ENCODE measurements at places on chromosomes 13 and 19.

- no peak for DNase-seq
Observed at GRCh38 chr13:109880371-109881346, 94.3 kb upstream of the IRS2 start.

DNA sequence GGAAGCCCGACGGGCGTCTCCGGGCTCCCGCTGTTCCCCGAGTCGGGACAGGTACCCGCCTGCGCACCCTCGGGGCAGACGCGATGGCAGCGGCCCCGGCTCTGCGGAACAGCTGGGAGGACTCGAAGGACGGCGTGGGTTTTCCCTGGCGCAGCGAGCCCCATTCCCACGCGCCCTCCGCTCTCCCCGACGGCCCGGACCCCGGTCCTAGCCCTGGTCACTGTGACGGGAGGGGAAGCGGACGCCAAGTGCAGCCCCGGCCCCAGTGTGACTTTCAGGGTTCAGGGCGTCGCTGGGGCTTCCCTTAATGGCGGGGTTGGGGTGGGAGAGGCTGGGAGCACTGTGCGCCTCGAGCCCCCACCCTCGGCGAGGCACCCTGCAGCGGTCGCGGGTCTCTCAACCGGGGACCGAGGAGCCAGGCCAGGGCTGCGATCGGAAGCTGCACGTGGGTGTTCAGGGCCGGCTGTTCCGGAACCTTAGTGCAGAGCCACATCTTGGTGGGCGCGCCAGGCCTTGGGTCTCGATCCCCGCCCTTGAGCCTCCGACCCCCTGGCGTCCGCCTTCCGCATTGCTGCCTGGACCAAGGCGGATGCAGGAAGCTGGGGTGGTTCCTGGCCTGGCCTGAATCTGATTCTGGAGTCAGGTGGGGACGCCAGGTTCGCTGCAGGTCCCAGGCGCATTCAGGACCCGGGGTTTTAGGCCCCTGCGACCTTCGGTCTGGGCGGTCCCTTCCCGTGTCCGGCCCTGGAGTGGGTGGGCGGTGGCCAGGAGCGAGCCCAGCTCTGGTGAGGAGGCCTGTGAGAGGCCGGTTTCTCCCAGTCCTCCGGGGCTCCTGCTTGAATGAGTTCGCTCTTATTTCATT, 3.5 kb downstream of the LGALS7B start:
- DNase-seq = peak; percentile 37

GRCh38 chr19:55832676-55833075, 877 bp upstream of the NLRP11 start:
- no peak for DNase-seq

DNA sequence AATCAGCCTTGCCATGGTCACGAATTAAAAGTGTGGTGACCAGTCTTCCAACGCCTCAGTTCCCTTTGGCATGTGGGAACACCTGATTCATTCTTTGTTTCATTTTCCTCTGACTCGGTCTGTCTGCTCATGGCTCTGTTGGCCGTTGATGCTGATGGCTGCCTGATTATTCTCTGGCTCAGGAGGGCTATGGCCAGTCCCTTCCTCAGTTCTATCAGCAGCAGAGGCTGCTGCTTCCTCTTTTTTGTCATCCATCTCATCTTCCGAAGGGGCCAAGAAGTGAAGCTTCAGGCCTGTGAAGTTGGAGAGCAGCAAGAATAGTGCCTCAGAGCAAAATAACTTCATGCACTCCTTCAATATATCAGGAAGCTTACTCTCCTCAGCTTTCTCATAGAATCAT, 9.5 kb upstream of the MLNR start:
- no peak for DNase-seq

DNA sequence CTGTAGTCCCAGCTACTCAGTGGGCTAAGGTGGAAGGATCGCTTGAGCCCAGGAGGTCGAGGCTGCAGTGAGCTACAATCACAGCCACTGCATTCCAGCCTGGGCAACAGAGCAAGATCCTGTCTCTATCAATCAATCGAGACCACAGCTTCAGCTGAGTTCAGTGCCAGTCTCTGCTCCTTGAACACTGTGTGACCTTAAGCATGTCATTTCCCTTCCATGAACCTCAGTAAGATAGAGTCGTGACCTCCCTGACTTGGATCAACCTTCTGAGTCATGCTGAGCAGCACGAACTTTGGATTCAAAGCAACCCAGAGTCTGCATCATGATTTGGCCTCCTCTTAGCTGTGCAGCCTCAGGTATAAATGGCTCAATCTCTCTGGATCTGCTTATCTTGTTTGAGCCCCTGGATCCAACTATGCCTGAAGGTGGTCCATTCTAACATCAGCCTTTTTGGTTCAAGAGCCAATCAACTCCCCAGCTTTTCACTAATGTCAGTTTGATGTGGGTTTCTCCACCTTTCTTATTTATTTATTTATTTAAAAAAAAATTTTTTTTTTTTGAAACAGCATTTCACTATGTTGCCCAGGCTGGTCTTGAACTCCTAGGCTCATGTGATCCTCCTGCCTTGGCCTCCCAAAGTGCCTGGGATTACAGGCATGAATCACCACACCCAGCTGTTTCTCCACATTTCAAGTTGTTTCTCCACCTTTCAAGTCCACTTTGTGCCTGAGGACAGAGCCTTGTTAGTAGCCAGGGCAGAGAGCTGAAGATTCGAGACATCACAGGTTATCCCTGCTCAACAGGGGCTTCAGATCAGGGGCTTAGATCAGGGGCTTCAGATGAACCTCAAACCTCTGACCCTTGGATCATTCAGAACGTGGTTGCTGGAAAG, 26.4 kb downstream of the PTPRS start:
- DNase-seq = no peak

DNA sequence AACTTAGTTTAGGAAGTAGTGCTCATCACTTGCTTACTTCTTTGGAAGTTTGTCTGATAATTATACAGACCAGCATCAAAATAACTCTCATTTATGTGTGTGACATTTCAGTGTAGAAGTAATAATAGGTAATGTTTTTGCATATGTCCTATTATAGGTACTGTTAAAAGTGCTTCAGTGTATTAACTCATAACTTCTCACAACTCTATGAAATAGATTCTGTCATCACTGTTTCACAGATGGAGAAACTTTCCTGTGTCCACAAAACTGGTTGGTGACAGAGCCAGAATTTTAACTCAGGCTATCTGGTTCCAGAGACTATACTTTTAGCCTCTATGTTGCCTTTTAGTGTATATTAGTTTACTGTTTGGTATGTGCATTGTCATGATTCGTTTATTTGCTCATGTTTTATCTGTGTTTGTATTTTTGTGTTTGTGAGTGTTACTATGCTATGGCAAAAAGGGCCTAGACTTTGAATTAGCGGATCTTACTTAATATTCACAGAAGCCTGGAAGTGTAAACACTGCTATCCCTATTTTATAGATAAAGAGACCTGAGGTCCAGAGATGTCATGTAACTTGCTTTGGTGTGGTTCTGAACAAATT, 12.7 kb downstream of the LPAR6 start:
- DNase-seq = no peak

DNA sequence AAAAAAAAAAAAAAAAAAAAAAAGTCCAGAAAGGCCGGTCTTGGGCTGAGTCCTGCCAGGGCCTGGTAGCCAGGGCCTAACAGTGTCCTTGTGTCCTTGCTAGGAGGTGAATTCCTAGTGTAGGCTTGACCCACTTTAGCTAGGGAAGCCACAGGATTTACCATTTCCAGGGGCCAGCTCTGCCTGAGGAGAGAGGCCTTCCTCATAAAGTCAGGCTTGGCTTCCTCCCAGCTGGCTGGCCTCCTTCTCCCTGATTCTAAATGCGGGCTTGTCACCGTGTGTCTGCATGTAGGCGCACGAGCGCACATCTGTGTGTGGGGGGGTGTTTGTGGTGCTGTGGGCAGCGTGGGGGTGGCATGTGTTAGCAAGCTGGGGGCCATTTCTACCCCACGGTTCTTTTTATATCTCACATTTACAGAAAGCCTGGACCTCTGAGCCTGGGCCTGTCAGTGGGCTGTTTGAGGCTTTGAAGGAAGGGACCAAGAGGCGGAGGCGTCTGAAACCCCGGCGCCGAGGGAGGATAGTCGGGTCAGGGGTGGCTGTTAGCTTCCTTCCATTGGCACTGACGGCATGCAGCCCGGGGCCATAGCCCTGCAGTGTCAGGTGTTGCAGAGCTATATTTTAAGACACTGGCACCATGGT, 31.7 kb downstream of the IER2 start:
- DNase-seq = peak; percentile 30

GRCh38 chr19:1862068-1862423, 1.3 kb downstream of the KLF16 start:
- DNase-seq = no peak

GRCh38 chr19:38851622-38852230, 1.9 kb upstream of the HNRNPL start:
- DNase-seq = peak; percentile 96

- DNase-seq = no peak
Observed at GRCh38 chr19:2119921-2120785, 23.4 kb downstream of the IZUMO4 start.

- no peak for DNase-seq
Observed at GRCh38 chr19:30330266-30330665, 41.9 kb upstream of the ZNF536 start.

DNA sequence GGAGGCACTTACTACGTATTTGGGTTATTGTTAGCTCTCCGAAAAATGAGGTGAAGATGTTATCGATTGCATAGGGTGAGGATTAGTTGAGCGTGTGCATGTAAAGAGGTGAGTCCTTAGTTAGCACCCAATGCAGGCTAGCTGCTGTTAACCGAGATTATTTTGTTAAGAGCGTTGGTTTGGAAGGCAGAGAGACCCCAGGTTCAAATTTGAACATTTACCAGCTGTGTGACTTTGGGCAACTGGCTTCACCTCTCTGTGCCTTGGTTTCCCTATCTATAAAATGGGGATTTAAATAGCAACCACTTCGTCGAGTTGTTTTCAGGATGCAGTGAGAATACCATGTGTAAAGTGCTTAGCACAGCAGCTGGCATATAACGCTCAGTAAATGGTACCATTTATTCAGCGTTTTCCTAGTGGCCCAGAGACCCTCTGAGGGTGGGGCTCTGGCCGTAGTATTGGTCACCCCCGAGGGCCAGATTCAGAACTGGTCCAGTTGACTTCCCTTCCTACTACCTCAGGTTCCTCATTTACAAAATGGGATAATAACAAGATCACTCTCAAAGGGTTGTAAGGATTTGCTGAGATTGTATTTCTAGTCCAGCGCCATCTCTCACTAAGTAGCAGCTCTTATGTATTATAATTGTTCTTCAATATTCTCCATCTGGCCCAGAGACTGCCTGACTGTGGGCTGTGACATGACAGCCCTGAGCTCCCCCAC, 887 bp downstream of the SIPA1L3 start:
- DNase-seq = no peak

DNA sequence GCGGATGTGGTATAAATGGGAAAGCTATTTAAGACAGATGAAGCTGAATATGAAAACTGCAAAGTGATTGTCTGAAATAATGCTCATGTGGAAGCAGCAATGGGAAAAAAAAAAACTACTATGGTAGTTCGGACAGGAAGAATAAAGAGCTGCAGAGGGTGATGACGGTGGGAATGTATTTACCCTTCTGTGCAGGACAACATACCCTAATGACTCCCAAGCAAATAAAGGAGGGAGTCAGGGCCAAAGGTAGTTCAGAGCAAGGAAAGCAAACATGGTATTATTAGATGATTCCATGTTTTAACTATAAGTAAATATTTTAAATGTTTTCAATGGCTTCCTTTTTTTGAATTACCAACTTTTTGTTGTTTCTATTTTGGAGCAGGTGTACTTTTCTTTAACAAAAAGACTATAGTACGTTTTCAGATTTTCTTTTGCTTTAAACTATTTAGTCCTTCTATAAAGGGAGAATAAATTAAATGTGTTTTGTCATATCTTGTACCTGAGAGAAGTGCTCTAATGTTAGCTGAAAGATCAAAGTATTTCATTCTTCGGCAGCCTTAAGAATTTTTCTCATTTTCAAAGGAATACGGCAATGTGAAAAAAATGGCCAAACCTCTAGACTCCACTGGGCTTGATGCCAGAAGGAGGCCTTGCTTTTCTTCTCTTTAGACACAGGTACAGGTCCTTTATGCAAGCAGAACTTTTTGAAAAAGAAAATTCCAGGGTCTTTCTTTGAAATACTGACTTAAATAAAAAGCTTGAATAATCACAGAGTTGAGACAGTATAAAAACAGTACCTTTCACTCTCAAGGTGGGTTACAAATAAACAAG, 67.8 kb upstream of the ZDHHC20 start:
- no peak for DNase-seq

GRCh38 chr19:20197747-20198146, 30.7 kb downstream of the ZNF486 start:
- no peak for DNase-seq

GRCh38 chr19:46023311-46023779, 492 bp upstream of the PGLYRP1 start:
- no peak for DNase-seq

DNA sequence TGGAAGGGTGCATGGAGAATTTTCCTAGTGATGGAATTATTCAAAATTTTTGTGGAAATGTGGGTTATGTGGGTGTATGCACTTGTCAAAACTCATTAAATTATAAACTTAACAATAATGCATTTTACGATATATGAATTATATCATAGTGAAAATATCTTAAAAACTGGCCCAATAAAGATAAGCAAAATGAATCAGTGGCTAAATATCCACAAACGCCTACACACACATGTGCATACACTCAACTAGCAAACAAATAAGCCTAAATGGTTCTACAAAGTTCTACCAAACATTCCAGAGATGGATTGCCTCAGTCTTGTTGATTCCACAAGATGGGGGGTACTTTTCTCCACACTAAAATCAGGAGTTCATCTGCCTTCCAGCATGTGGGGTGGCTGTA, 349.5 kb downstream of the TSHZ3 start:
- no peak for DNase-seq

DNA sequence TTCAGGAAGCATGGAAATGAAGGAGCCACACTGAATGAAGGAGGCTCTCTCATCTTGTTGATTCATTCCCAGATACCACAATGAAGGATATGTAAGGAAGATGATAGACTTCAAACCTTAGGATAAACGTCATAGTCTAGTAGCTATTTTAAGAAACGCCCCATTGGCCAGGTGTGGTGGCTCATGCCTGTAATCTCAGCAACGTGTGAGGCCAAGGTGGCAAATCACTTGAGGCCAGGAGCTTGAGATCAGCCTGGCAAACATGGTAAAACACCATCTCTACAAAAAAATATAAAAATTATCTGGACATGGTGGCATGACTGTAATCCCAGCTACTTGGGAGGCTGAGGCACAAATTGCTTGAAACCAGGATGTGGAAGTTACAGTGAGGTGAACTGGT, 17.1 kb upstream of the ZNF841 start:
- no peak for DNase-seq

DNA sequence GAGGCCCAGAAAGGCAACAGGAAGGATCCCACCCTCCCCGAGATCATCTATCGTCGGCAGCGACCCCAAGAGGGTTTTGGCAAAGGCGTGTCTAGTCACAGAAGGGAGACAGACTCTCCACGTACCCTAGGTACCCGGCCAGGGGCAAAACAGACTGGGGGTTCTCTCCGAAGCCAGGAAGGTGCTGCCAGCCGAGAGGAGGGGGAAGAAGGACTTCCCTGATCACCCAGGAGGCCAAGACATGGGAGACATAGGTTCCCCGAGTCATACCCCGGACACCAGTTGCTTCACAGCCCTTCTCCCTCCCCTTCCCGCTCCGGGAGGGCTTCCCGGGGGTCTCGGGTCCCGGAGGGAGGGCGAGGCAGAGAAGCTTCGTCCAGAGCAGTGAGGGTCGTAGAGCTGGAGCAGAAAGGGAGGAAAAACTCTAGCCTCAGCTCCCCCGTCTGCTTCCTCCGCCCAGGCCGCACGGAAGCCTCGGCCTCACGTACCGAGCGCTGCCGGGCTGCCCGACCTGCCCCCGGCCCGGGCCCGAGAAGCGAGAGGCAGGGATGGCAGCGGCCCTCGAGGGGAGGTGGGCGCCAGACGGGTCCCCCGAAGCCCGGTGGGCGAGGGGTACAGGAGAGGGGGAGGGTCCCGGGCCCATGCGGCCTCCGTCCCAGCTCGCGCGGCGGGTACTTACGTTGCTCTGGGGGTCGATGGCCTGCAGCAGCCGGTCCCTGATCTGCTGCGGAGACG, 644 bp downstream of the MED26 start:
- peak; percentile 19 for DNase-seq
